ENCODE measurements at places on chromosomes 1 and 21.

GRCh38 chr1:117610036-117610435 lies 4.2 kb downstream of the TENT5C start:
- DNase-seq, result no peak

DNA sequence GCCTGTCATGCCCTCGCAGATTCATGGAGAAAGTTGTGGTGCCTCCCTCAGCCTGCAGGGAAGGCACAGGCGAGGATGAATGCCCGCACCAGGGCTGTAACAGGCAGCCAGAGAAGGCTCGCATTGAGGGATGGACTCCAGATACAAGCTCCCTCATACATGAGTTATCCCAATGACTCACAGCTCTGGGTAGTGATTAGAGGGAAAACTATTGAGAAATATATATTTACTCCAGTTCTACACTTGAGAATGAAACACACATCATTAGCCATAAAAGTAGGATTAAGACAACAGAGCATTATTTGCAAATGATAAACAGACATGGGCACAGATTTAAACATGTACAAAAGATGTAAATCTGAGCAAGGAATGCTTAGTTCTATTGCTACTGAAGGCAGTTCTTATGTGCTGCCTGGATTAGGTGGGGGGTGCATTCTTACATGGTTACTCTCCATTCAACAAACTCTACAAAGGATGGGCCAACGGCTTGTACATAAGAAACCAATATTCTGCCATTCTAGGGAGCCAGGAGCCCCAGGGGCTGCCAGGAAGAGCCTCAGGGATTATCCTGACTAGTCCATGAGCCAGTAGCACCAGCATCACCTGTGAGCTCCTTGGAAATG lies 97.9 kb downstream of the CSMD2 start:
- DNase-seq, result no peak

- DNase-seq, result no peak
These were observed 25.5 kb upstream of the PSMG1 start for GRCh38 chr21:39208624-39209333.

DNA sequence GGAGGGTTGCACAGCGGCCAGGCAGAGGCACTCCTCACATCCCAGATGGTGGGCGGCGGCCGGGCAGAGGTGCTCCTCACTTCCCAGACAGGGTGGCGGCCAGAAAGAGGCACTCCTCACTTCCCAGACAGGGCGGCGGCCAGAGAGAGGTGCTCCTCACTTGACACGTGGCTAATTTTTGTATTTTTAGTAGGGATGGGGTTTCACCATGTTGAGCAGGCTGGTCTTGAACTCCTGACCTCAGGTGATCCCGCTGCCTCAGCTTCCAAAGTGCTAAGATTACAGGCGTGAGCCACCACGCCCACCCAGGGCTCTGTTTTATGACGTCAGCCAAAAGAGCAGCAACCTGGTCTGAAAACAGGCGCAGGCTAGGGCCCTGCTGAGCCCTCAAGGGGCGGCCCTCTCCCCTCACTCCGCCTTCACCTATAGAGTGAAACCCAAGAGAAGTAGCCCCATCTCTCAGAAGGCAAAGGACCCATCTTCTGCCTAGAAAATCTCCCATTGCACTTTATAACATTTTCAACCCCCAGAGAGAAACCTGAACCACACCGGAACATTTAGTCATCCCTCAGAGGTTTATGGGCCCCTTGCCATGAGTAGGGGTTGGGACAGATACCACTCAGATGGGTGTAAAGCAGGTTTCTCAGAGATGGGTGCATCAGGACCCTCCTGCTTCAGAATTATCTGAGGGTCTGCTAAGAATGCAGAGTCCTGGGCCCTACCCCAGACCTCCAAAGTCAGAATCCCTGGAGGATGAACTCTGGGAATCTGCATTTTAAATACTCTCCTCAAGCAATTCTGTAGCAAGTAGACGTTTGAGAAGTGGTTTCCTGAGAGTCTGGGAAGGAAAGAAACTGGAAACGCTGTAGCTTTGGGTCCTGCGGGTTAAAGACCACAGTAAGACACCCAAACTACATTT lies 40.8 kb downstream of the CDK18 start:
- DNase-seq, result no peak

- no peak for DNase-seq
These were observed 26.6 kb downstream of the MATN1 start for GRCh38 chr1:30696831-30697230.

DNA sequence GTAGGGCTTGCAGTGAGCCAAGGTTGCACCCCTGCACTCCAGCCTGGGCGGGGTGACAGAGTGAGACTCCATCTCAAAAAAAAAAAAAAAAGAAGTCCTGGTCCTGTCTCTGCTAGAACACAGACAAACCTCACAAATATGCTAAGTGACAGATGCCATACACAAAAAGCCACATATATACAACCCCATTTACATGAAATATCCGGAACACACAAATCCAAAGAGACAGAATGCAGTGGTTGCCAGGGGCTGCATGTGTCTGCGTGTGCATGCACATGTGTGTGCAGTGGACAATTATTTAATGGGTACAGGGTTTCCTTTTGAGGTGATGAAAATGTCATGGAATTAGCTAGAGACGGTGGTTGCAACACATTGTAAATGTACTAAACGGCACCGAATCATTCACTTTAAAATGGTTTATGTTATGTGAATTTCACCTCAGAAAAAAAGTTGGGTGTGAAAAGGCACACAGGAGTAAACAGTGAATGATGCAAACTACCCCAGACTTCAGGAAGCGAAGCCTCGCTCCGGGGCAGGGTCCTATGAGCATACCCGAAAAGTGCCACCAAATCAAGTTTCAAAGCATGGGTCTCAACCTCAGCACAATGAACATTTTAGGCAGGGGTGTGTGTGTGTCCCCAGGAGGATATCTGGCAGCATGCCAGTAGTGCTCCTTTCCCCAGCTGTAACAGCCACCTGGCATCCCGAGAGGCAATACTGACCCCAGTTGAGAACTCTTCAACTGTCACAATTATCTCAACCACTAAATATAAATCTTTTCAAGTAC lies 48.3 kb downstream of the GNB1 start:
- DNase-seq, result no peak

DNA sequence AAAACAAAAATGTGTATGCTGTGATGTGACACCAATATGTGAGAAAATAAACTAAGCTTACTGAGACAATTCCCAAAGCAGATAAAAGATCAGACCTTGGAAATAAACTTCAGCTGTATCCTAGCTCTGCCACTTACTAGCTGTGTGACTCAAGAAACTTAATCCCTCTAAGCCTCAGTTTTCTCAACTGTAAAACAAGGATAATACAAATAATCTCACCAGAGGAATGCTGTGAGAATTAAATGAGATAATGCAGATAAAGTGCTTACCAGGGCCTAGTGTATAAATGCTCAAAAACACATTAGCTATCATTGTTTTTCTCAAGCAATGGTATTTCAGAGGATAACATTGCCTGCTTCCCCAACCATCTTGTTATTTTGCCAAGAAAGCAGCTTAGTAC lies 2.1 kb downstream of the HEATR1 start:
- no peak for DNase-seq

DNA sequence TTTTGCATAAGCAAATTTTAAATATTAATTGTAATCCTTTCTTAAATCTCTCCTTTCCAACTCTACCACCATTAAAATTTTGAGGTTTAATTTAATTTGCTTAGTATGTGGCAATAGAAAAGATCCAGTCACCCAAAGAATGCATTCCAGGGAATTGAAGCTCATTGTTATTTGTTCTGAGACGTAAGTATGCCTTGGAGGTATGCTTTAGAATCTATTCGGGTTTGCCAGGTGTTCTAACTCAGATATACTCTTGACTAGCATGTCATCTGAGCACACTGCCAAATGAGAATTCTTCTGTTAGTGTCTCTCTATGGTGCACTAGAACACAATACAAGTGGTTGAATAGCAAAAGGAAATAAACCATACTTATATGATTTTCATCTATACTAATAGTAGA lies 813.6 kb upstream of the ADGRL2 start:
- no peak for DNase-seq

GRCh38 chr1:56417646-56418045 lies 161.7 kb downstream of the PLPP3 start:
- no peak for DNase-seq

- DNase-seq, result no peak
These were observed 8.7 kb upstream of the GADD45A start for GRCh38 chr1:67676287-67676686.

DNA sequence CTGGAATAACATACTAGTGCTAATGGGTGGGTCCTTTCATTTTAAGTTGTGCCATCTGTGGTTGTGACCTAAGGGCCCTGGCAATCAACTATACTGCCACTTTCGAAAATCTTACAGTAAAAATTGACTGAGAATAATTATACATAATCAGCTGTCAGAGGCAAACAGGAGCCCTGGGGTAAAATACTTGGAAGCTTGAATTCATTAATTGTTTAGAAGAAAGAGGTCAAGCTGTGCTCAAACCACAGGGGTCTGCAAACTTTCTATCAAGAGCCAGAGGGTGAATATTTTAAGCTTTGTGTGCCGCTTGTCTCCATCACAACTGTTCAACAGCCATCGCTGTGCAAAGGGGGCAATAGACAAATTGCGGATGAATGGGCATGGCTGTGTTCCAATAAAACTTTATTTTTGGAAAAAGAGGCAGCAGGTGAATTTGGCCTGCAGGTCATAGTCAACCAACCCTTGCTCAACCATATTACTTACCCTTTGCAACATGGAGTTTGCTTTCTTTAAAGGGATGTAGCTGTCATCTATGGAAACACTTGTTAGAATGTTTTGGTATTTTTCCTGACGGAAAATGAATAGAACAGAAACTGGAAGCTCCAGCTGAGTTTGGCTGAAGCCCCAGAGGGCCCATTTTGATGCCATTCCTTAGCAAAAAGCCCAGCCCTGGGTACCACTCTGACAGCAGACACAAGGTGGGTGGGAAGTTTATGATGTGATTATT lies 35.7 kb upstream of the USP1 start:
- no peak for DNase-seq

DNA sequence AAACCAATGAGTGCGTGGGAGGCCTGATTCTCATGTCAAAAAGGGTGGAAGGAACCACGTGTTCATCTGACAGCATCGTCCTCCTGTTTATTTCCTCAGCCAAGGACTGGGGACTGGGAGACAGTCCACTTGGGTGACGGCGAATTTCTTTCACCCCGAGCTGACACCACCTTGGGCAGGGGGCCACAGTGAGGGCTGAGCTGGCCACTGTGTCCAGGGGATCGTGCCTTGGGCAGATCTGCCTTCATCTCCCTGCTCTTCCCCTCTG lies 122.1 kb downstream of the SIM2 start:
- no peak for DNase-seq

- no peak for DNase-seq
These were observed 841.1 kb upstream of the TMPRSS15 start for GRCh38 chr21:19244502-19245187.

- no peak for DNase-seq
These were observed 30.5 kb downstream of the NTNG1 start for GRCh38 chr1:107171333-107171732.

DNA sequence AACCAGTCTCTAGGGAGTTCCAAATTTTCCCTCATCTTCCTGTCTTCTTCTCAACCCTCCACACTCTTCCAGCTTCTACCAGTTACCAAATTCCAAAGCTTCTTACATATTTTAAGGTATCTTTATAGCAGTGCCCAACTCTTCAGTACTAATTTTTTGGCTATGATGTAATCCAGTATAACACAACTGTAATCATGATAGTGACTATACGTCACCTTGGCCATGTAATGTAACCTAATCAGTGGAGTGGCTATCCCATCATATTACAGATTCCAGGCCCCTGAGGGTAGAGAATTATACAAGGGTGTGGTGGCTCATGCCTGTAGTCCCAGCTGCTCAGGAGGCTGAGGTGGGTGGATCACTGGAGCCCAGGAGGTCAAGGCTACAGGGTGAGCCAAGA lies 143.2 kb downstream of the CLEC20A start:
- no peak for DNase-seq

DNA sequence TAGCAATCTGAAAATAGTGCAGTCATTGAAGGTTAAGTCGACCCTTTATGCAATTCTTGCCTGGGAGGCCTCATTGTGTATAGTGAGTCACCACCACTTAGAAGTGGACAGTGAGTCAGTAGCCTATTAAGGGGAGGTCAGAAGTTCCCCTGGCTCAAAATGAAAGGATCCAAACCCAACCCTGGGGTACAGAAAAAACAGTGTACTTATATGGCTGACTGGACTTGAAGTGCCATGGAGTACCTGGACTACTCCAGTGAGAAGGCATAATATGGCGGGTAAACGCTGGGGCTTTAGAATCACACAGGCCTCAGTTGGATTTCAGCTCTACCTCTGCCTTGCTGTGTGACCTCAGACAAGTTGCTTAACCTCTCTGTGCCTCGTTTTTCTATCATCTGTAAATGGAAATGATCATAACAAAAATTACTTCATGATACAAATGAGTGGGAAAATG lies 2.2 kb upstream of the BCL9 start:
- DNase-seq, result no peak

GRCh38 chr21:41867313-41867712 lies 11.8 kb downstream of the PRDM15 start:
- DNase-seq, result no peak

DNA sequence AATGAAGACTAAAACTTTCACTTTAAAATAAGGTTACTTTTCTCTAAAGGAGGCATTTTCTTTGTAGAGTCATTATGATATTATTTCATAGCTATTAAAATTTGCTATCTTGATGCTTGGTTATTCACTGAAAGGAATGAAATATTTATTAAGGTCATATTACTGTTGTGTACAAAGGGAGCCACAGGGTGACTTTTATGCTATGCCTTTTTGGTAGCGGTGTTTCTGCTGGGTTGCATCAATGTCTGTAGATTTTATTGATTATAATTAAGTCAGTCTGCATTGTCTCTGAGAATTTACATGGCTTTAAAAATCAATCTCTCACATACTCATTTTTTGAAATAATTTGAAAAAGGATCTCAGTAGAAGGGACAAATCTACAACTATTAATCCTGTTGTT lies 84.9 kb downstream of the NFIA start:
- no peak for DNase-seq

DNA sequence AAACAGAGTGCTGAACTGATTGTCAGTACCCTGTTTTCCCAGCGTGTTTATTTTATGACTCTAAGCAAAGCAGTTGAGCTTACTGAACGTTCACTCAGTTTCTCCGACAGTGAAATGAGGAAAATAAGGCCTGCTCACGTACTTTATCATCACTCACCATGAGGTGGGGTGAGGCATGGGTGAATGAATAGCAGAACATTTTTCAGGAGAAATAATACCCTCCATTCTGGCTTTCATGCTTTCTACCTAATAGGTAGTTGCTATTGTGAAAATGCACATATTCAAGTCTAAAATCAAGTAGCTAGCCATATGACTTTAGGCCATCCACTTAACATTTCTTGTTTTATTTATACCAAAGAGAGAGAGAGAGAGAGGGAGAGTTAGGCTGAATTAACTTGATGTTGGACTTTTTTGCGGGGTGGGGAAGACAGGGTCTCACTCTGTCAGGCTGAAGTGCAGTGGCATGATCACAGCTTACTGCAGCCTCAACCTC lies 178.2 kb downstream of the VPS13D start:
- no peak for DNase-seq

GRCh38 chr1:168924976-168925375 lies 181.5 kb upstream of the ATP1B1 start:
- no peak for DNase-seq

GRCh38 chr21:26125433-26126167 lies 45.0 kb downstream of the APP start:
- no peak for DNase-seq

Measured in NCI-H1930 (cell line).